ENCODE measurements at places on chromosomes 3 and 15.

DNA sequence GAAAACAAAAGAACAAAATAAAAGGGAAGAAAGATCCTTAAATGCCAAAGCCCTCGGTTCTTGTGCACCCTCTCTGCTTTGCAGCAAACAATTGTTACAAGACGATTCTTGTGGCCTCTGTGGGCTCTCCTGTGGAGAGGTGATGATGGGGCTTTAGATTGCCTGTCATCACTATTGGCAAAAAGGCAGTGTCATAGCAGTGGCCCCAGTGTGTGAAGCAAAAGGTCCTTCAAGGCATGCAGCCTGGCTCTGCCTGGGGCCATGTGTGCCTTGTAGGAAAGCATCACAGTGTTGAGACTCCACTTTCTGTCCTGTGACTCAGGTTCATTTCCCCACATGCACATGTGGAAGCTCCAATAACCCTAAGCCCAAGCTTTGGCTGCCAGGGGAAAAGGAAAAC lies 43.7 kb downstream of the POC1A start:
- DNase-seq, result no peak

DNA sequence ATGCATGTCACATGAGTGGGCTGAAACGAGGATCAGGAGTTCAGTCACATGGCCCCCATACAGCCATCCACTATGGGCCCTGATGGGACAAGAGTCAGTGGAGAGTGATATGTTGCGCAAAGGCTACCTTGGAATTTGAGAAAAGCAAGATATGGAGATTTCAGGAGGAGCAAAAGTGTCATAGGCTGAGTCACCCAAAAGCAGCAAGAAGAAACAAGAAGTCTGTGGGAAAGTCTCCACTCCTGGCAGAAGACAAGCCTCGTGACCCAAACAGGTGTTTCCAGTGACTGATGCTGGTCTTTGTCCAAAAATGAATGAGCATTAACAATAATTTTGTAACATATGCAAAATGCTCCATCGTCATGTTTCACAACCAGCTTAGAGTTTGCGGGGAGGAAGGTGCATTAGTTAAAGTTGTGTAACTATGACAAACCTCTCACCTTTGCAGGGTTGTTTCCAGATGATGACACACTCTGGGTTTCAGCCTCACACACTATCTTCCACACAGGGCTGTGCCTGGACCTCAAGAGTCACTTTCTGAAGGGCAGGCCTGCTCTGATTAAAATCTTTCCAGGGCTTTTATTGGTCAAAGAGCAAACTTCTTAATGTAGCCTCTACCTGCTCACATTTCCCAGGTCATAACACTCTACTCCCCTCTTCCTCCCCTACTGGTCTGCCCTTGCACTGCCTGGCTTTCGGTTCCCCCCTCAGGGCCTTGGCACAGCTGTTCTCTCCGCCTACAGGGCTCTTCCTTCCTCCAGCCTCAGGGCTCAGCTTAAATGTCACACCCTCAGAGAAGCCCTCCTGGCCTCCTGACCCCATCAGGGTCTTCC lies 3.9 kb upstream of the DNASE1L3 start:
- DNase-seq, result no peak

DNA sequence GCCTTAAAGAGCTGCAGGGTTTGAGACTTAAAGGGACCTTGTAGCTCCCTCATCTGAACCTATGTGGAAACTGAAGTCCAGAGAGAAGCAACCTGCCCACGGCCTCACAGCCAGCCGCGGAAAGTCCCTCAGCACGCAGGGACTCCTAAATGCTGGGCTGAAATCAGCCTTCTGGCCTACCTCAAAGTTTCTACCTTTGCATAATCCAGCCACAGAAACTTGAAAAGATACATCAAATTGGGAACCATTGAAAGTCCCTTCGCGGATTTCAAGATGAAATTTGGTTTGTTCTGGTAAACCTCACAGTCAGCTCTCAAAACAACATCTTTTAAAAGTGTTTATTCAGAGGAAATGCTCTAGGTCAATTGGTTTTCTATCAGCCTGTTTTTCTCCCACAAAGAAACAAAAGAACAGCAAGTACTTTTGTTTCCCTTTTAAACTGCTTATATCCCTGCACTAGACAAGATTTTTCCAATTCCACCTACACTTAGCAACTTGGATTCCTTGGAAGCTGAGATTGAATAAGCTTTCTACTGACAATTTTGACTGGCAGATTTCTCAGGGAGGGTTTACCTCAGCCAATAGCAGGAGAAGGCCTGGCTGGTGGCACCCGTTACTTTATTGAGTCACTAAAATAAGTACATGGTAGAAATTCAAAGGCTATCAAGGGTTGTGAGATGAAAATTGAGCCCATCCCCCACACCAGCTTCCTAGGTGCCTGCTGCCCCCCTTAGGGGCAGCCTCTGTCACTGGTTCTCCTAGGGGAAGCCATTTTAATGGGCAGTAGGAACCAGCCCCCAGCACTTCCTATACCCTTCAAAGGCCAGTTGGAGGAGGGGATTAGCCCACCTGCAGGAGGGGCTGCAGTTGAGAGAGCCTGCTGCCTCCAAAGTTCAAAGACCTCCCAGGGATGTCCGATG lies 171.2 kb downstream of the ADAMTS17 start:
- DNase-seq, result no peak

DNA sequence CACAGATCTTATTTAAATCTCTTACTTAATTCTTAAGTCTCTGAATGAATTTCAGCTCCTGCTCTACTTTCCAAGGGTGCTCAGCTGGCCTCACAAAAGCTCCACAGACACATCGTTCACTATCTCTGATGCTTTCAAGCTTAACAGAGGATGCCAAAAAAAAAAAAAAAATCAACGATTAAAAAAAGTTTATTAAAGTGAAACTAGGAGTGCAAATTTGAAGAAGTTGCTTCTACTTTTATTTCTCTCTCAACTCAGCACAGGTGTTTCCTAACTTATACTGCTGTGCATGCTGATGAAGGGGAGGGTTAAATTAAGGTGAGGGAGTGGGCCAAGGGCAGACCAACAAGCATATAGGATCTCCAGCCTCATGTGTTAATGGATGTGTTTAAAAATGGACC lies 157.2 kb downstream of the TIGIT start:
- DNase-seq, result no peak

- DNase-seq, result no peak
These were observed 112.2 kb upstream of the SLC6A11 start for GRCh38 chr3:10703875-10704274.

- DNase-seq, result no peak
These were observed 42.9 kb downstream of the MUC4 start for GRCh38 chr3:195768831-195769303.

DNA sequence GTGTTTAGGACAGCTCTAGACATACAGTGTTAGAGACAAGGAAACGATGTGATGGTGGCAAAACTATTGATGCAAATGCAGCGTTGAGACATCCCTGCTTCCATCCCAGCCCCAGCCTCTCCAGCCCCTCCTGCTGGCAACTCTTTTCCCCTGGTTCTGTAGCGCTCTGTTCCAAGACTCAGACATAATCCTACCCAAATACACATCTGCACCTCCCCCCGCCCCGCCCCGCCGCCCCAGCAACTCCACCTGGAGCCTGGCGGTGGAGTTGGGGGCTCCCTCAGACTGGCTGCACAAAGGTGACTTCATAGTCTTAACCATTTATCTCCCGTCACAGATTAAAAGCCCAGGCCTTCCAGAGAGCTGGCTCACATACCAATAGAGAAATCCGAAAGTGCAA lies 7.2 kb upstream of the SEC22A start:
- no peak for DNase-seq

DNA sequence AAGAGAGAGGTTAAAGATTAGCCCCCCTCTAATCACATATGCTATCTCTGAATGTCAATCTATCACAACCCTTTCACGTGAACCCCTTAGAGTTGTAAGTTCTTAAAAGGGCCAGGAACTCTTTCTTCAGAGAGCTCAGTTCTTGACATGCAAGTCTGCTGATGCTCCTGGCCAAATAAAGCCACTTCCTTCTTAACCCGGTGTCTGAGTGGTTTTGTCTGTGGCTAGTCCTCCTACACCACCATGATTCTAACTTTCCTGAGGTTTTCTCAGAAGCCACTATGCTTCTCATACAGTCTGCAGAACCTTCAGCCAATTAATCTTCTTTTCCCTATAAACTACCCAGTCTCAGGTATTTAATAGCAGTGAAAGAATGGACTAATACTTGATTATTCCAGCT lies 231.1 kb upstream of the CNTN6 start:
- DNase-seq, result no peak

GRCh38 chr3:27749643-27750042 lies 27.5 kb upstream of the EOMES start:
- no peak for DNase-seq

- DNase-seq, result no peak
These were observed 215.8 kb downstream of the DPH6 start for GRCh38 chr15:35330048-35330695.

- no peak for DNase-seq
These were observed 16.2 kb downstream of the BCL6 start for GRCh38 chr3:187728940-187729583.

- no peak for DNase-seq
These were observed 96.3 kb upstream of the ZBED2 start for GRCh38 chr3:111691293-111691909.

GRCh38 chr15:45454814-45455213 lies 67.7 kb downstream of the SLC30A4 start:
- DNase-seq, result no peak

- DNase-seq, result no peak
These were observed 69.1 kb upstream of the SNRK start for GRCh38 chr3:43217206-43217605.

DNA sequence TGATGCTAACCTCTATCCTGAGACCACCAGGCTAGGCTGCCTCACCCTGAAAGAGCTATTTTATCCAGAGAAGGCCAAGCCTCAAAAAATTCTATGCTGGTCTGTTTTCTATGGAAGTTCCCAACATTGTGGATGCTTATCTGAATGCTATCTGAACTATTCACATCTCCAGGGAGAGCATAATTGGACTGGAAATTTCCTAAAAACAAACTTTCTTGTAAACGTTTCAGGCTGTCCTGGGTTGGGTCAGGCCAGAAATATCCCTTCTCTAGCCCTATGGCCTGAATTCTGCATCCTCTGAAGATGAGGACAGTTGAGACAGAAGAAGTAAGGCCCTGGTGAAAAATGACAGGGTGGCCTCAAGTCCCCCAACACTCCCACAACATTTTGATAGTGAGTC lies 706.4 kb upstream of the NR2F2 start:
- no peak for DNase-seq

DNA sequence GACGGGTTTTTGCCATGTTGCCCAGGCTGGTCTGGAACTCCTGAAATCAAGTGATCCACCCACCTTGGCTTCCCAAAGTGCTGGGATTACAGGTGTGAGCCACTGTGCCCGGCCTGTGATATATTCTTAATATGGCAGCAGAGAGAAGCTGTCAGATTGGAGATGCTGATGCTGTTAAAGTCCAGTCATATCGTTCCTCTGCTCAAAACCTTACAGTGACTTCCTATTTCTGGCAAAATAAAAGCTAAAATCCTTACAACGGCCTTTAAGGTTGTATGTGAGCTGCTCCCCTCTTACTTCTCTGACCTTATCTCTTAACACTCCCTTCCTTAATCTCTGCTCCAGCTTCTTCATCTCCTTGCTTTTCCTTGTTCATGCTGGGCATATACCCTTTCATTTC lies 26.6 kb upstream of the MGA start:
- DNase-seq, result no peak

GRCh38 chr3:14774431-14774830 lies 44.3 kb upstream of the FGD5 start:
- no peak for DNase-seq

GRCh38 chr3:55646121-55646520 lies 159.0 kb upstream of the WNT5A start:
- DNase-seq, result no peak

GRCh38 chr15:80325206-80325605 lies 73.2 kb upstream of the CTXND1 start:
- peak; percentile 48 for DNase-seq

- no peak for DNase-seq
These were observed 215.2 kb upstream of the BCHE start for GRCh38 chr3:166052440-166052839.

DNA sequence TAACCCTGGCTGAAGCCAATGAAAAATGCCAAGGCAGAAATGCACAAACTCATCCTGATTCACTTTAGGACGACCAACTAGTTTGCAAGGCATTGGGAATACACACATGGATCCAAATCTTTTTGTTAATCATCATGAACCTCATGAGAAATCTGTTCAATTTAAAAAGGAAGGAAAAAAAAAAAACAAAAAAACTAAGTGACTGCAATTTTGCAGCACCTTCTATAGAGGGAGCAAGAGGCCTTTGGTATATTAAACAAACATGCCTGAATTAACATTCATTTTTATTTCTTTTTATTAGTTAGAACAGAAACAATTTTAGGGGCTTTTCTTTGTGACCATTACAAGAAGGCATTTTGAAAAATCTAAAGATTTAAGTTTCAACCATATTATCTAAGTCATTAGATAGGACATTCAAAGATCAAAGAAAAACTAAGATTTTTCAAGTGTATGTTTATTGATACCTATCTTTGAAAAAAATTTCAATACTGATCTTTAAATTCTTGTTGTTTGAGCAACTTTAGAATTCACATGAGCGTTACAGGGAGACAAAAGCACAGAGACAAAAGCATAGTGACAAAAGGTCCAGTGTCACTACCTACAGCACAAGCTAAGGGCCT lies 182.4 kb downstream of the CBLB start:
- no peak for DNase-seq

DNA sequence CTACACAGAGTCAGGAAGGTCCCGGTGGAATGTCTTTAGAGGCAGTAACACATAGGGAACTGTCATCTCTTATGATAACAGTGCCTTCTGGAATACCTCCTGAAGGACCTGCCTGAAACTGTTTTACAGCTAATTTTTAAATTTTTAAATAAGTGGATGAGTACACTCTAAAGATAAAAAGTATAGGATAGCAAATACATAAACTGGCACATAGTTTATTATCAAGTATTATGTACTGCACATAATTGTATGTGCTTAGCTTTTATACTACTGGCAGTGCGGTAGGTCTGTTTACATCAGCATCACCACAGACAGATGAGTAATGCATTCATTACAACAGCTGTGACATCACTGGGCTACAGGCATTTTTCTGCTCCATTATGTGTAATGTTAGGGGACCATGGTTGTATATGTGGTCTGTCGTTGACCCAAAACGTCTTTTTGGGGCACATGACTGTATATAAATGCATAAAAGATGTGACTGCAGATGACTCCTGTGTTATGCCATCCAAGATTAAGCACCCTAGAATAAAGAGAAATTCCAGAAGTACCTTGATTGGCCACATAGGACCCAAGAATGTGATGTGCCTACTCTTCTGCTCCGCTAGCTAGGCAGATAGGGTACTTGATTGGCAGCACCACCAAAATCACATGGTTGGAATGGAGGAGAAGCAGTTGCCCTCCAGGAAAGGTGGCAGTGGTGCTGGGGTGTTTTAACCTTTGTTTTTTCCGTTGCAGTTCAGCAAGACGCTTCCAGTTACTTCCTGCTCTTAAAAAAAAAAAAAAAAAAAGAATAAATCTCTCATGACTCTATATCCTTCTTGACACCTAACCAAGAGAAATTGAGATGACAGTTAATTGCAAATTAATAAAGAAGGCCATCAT lies 3.3 kb downstream of the VPS8 start:
- no peak for DNase-seq

- peak; percentile 82 for DNase-seq
These were observed 27.6 kb upstream of the ANKDD1A start for GRCh38 chr15:64883997-64884511.

- DNase-seq, result no peak
These were observed 43.2 kb upstream of the PRR23E start for GRCh38 chr3:127149621-127150310.

GRCh38 chr15:44296625-44297524 lies 8.4 kb downstream of the GOLM2 start:
- no peak for DNase-seq
